Effector CD8-positive, alpha-beta T cell (primary cell): ENCODE measurements at places on chromosomes 16 and 17.

DNA sequence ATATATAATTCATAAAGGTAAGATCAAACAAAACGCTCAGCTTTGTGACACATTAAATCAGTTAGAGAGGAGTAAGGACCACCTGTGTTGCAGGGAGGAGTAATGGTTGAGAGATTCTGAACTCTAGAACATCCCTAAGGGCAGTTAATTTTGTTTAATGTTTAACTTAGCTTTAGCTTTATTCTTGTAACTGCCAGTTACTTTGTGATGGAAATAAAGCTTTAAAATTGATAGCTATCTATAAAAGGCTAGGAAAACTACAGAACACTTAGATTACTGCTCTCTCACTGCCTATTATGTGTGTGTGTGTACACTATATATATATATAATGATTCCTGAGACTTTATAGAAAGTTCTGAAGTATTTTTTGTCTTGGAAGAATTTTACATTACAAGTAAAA lies 37.8 kb downstream of the PTRH2 start:
- DNase-seq: no peak

GRCh38 chr16:22313876-22314470 lies 16.8 kb downstream of the POLR3E start:
- no peak for DNase-seq

DNA sequence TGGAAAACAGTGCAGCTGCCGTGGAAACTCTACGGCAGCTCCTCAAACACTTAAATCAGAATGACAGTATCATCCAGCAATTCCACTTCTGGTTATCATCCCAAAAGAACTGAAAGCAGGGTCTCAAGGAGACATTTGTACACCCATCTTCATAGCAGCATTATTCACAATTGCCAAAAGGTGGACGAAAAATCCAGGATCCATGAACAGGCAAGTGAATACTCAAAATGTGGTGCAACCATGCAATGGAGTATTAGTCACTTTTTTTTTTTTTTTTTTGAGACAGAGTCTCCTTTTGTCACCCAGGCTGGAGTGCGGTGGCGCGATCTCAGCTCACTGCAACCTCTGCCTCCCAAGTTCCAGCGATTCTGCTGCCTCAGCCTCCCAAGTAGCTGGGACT lies 10.6 kb upstream of the AATK start:
- no peak for DNase-seq

DNA sequence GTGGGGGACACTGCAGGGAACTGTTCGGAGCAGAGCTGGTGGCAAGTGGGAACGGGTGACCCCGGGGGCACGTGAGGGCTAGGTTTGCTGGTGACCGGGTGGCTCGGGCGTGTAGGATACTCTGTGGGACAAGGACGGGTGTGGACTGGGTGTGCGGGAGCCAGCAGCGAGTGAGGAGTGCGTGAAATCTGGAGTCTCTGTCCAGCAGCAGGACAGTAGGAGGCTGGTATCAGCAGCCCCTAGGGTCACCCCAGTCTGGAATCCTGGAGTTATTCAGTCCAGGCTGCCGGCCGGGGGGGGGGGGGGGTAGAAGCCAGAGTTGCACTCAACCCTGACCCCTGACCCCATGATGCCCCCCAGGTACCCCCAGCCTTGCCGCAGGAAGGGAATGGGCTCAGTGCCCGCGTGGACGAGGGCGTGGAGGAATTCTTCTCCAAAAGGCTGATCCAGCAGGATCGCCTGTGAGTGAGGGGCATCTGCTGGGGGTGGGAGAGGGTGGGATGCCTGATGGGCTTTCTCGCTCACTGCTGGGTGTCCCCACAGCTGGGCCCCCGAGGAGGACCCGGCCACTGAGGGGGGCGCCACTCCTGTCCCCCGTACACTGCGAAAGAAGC lies 6.2 kb downstream of the ACD start:
- DNase-seq: no peak

- no peak for DNase-seq
Observed at GRCh38 chr16:53958341-53958880, 254.5 kb downstream of the FTO start.

GRCh38 chr16:10612649-10613179 lies 32.3 kb upstream of the EMP2 start:
- DNase-seq: no peak

- no peak for DNase-seq
Observed at GRCh38 chr17:36089888-36090836, at the start of gene CCL3. TSS of gene CCL3 (minus strand) at chr17:36090143. CDS start at chr17:36090058, 85 bp downstream.

- no peak for DNase-seq
Observed at GRCh38 chr16:54654429-54654828, 276.2 kb upstream of the IRX5 start.

- no peak for DNase-seq
Observed at GRCh38 chr16:20026361-20027072, 47.2 kb downstream of the GPR139 start.

GRCh38 chr16:84277244-84277823 lies 17.3 kb upstream of the WFDC1 start:
- peak; percentile 57 for DNase-seq

GRCh38 chr16:17832738-17833137 lies 362.0 kb upstream of the XYLT1 start:
- no peak for DNase-seq

DNA sequence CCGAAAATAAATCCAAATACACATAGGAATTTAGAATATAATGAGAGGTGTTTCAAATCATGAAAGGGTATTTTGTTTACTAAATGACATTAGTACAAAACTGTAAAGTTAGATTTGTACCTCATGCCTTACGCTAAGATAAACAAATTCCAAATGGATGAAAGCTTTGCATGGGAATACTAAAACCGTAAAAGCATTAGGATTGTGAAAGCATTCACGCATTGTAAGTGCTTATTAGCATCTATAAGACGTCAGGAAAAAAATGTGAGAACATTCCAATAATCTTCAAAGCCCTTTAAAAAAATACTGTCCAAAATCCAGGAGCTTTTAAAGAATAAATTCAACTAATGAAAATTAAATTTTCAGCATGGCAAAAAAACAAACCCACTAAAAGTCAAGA lies 24.8 kb upstream of the ALOX15 start:
- DNase-seq: no peak

DNA sequence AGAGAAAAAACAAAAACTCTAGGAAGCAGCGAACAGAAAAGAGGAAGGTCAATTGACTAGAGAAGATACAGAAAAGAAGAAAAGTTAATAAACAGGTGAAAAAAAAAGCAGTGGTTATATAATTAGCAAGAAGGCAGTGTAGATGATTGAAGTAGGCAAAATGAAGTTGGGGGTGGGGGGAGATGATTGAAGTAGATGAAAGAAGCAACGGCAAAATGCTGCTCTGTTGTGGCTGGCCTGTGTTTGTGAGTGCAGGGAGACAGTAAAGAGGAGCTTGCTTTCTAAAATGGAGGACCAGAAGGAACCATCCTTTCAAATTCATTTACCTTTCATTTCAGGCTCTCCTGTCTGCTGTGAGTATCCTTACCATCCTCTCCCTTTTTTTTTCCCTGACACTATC lies 3.6 kb downstream of the EVI2B start:
- peak; percentile 65 for DNase-seq

DNA sequence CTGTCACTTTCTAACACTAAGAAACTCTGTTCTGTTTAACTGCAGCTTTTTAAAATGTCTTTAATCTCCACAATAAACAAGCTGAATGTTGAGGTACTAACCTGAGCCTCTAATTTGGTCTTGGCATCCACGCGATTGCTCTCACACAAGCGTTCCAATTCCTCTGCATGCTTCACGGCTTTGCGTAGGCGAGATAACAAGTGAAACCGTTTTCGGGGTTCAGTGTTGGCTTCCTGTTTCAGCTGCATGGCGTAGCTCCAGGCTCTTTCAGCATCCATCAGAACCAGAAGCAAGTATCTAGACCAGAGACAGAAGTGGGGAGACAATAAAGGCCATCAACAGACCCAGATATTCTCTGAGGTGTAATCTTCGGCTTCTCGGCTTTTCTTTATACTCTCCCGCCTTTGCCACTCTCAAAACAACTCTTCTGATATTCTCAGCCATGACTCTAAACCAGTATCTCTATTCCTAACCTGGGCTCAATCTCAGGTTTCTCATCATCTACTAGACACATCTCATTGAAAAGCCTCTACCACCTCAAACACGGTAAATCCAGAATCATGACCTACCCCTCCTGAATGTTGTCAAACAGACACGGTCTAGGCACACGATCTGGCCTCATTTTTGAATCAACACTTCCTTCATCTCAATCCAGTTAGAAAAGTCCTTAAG lies 8.3 kb downstream of the SRP68 start:
- DNase-seq: no peak

DNA sequence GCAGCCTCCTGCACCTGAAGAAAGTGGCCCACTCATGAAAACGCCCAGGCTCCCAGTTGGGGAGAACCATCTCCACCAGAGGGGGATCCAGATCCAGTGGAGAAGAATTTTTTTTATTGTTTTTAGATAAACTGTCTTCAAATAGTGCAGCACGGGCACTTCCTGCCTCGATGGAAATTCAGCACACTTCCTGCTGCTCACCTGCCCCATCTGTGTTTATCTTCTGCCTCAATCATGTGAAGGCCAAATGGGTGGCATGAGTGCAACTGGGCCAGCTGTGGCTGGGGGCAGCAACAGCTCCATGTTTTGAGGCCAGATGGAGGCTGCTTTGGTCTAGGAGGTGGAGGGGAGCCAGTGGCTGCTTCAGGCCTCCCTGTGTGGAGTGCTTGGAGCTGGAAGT lies 75.9 kb upstream of the WSB1 start:
- DNase-seq: no peak

GRCh38 chr17:82198092-82198491 lies 14.6 kb downstream of the CCDC57 start:
- DNase-seq: no peak

DNA sequence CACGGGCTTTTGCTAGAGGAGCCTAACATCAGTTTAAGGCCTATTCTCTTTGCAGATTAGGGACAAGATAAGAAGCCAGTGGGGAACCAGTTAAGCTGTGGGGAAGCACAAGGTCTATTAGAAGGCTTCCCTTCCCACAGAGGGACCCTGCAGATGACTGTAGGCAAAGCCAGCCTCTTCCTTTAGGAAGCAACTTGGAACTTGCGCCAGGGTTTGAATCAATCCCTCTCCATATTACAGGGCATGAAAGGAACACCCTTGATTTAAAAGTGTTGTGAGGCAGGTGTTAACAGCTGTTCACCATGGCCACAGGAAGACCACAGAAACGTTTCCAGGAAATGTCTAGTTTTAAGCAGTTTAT lies 77.3 kb downstream of the RPTOR start:
- no peak for DNase-seq

- DNase-seq: no peak
Observed at GRCh38 chr17:57666946-57667345, 78.2 kb downstream of the CCDC182 start.

DNA sequence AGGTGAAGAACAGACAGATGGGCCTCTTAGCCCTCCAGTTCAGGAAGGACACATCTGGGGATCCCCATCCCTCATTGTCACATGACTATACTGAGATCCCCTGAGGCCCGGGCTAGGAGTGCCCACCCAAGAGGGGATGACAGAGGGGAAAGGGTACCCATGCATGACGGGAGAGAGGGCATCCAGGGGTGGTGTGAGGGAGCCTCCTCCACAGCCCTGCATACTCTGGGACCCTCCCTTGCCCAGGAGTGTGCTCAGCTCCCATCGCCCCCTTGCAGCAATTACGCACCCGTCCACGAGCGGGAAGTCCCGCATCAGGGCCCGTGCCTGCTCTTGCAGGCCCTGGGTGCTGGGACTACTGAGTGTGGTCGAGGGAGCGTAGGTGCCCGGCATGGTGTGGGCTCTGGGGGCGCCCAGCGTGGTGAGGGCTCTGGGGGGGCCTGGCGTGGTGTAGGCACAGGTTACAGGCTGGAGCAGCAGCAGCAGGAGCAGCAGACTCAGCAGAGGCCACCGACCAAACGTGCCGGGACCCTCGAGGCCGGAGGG lies 6.5 kb downstream of the DPEP2 start:
- no peak for DNase-seq

DNA sequence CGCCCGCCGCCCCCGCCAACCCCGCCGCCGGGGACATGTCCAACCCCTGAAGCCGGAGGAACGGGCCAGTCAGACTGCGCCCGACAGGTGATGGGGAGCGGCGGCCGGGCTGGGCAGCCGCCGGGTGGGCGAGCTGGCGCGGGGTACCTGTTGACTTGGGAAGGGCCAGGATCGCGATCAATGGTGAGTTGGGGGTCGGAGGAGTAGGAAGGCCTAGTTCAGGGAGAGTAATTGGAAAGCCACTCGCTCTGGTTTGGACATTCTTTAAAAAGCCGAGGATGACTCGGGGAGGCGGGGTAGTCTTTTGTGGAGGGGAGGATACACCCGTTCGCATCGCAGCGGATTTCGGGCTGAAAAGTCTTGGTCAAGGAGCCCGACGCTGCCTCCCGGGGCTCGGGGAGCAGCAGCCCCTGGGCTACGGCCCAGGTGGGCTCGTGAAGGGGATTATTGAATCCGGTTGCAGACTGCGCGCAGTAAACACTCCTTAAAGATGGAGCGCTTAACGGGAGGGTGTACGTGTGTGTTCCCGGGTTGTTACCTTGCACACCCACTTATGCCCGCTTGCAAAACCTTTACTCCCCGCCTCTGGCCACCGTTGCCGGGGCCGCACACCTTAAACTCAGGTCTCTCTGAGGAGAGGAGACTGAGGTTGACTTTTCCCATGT lies 123.8 kb downstream of the GOSR1 start:
- DNase-seq: no peak

- no peak for DNase-seq
Observed at GRCh38 chr16:55351936-55352335, 27.9 kb downstream of the IRX6 start.

GRCh38 chr16:58127033-58127556 lies 2.1 kb downstream of the CFAP20 start:
- no peak for DNase-seq

GRCh38 chr16:54987081-54987480 lies 56.4 kb downstream of the IRX5 start:
- no peak for DNase-seq

- no peak for DNase-seq
Observed at GRCh38 chr17:7391307-7391706, 3.0 kb downstream of the PLSCR3 start.

- DNase-seq: peak; percentile 44
Observed at GRCh38 chr16:84062734-84063640, 20.4 kb upstream of the SLC38A8 start.

DNA sequence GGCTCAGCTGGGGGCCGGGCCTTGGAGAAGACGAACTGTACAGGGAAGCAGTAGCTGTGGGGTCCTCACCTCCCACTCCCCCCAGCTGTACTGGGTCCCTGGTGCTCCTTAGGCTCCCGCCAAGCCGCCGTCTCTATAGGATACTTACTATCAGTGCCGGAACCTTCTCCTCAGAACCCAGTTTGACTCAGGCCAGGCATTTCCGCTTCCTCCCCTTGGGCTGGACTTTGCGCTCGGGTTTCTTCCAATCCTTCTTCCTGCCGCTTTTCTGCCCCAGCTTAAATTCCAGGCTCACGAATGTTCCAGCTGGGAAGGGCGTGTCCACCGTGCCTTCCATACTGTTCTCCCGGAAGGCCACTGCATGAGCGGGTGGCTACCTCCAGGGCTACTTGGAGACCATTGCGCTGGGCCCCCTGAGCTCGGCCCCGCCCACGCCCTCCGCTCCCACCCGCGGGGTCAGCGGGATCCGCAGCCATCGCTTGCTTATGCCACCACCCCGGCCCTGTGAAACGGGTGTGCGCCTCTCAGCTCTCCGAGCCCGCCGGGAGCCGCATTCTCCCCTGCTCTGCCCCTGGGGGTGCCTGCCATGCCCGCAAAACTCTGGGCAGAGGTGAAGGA lies 1795.9 kb downstream of the TP53TG3F start:
- DNase-seq: no peak

- no peak for DNase-seq
Observed at GRCh38 chr17:1146561-1147265, 33.1 kb downstream of the ABR start.

GRCh38 chr17:7241090-7241733 lies 1.0 kb downstream of the GABARAP start:
- no peak for DNase-seq

- no peak for DNase-seq
Observed at GRCh38 chr17:42310787-42311215, 22.5 kb downstream of the STAT5A start.
